ENCODE measurements at places on chromosomes 11 and 22.

- no peaks in the 10 kb centered on the region for H3K4me1 ChIP-seq
- no peak overlapping the region for H3K27ac ChIP-seq
- no peak for DNase-seq
- H3K27me3 ChIP-seq, result no peaks in the 10 kb centered on the region
These were observed 228.4 kb downstream of the BLID start for GRCh38 chr11:121887569-121887968.

DNA sequence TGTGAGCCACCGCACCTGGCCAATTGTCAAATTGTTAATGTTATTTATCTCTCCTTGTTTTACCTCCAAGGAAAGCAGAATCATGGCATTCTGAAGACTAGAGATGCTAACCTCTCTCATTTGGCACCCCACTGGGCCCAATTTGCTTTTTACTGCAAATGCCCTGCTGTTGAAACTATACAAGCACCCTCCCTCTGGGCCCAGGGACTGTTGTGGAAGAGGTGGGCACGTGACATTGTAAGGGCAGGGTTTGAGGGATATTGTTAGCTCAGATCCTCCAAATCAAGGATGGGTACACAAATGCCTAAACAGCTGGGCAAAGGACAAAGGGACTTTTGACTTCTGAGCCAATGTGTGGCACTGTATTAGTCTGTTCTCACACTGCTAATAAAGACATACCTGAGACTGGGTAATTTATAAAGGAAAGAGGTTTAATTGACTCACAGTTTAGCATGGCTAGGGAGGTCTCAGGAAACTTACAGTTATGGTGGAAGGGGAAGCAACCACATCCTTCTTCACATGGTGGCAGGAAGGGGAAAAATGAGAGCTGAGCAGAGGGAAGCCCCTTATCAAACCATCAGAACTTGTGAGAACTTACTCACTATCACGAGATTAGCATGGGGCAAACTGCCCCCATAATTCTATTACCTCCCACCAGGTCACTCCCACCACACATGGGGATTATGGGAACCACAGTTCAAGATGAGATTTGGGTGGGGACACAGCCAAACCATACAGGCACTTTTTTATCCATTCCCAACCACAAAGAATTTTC is 6.5 kb upstream of the ALDH3B2 start:
- DNase-seq, result no peak
- peaks cover 31% of the 10 kb centered on the region for H3K27me3 ChIP-seq
- H3K4me3 ChIP-seq, result no peak overlapping the region
- no peaks in the 10 kb centered on the region for H3K36me3 ChIP-seq

DNA sequence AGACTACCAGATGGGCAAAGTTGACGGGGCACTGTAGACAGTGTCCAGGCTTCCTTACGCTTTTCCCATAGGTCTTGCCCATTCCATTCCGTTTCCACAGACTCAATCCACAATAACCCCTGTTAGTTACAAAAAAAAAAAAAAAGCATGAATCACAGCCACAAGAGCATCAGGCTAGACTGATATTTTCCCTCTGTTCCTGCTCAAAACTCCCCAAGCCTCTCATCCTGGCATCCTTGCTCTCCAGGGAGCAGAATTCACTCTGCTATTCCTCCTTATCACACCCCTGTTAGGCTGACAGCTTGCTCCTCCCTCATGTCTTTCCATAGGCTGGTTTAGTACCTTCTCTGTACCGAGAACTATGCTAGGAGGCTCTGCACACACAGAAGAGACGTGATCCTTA is 42.2 kb downstream of the TMEM123 start:
- H3K4me1 ChIP-seq, result peaks cover 61% of the 10 kb centered on the region
- H3K27ac ChIP-seq, result peak overlapping the region; percentile 41
- no peak overlapping the region for H3K4me3 ChIP-seq
- no peak for DNase-seq
- no peaks in the 10 kb centered on the region for H3K27me3 ChIP-seq

- H3K4me1 ChIP-seq, result peaks cover 15% of the 10 kb centered on the region
- H3K27ac ChIP-seq, result no peak overlapping the region
- H3K27me3 ChIP-seq, result peaks cover 53% of the 10 kb centered on the region
- peak; percentile 9 for DNase-seq
These were observed 109.7 kb downstream of the WNT7B start for GRCh38 chr22:45867118-45867905.

DNA sequence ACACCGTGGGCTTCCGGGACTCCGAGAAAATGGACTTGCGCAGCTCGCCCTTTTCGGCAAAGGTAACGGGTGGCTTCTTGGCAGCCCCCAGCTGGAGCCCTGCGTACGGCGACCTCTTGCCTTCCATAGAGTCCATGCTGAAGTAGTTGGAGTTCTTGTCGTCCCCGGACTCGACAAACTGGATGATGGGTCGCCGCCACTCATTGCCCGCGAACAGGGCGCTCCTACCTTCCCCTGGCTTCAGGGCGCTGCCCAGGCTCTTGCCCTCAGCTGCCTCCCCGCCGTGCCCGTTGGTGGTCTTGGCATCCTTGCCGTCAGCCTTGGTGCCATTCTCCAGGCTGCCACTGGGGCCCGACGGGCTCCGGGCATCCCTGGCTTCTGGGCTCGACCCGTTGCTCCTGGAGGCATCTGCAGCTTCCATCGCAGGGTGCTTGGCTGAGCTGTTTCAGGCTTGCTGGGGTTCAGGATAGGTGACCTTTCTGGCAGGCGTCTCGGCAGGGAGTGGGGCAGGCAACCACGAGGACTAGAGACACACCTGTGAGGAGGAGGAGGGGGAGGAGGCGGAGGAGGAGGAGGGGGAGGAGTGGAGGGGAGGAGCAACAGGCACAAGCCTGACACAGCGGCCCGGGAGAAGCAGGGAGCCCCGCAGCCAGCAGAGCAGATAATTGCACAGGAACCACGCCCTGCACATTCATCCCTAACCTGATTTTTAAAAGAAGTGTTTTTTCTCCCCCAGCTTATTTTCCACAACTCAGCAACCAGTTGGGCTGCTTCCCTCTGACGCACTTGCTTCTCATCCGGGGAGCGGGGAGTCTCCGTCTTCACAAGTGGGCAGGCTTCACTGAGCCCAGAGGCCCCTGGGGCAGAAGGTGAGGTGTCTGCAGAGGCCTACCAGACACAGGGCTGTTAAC is at the start of gene TRIM29:
TSS of gene TRIM29 (minus strand) at position 503 of the 911 bp plus-strand sequence. CDS start at position 421, 82 bp downstream.
- DNase-seq, result no peak
- H3K4me3 ChIP-seq, result no peak within 1 kb of the TSS
- peaks cover 17% of the 10 kb centered on the region for H3K27me3 ChIP-seq
- no peaks in the 10 kb centered on the region for H3K4me1 ChIP-seq

GRCh38 chr11:63240791-63241379 is 2.5 kb downstream of the SLC22A25 start:
- H3K27me3 ChIP-seq, result peaks cover 72% of the 10 kb centered on the region
- no peak overlapping the region for H3K27ac ChIP-seq
- H3K4me3 ChIP-seq, result no peak overlapping the region
- H3K4me1 ChIP-seq, result no peaks in the 10 kb centered on the region
- no peaks in the 10 kb centered on the region for H3K36me3 ChIP-seq

DNA sequence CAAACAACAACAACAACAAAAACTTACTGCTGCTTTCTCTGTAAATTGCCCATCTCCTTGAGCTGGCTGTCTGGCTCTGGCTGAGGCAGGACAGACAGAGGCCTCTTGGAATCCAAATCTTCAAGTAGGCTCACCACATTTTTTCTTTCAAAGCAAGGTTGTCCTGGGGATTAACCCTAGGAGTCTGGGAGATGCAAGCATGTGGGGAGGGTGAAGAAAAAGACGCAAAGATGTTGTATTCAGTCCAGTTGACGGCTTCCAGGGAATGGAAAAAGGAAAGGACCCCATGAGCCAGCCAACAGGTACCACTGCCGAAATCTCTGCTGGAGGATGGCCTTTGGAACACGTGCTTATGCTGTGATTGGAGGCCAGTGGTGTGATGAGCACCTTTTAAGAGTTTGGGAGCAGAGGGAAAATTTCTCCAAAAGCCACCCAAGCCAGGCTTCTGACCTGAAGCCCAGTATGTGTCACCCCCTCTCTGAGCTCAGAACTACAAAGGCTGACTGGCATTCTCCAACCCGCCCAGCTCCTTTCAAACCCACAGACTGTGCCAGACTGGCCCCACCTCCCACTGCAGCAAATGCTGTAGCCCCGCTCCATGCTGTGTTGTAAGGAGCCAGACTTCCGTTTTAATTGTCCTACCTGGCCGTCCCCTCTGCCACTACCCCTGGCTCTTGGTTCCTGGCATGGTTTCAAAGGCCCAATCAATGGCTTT is 10.8 kb downstream of the BLID start:
- no peak overlapping the region for H3K27ac ChIP-seq
- H3K36me3 ChIP-seq, result no peaks in the 10 kb centered on the region
- peaks cover 2% of the 10 kb centered on the region for H3K4me1 ChIP-seq

DNA sequence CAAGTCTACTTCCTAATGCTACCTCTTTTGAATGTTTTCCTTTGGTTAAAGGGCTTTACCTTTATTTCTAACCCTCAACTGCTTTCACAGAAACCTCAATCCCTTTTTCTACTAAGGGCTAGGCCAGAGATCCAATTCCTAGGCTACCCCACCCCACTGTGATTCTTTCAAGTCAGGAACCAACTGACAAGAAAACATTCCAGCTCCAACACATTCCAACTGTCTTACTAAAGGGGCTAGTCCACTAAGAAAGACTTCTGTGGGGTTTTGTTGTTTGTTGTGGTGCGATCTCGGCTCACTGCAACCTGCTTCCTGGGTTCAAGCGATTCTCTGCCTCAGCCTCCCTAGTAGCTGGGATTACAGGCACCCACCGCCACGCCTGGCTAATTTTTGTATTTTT is 151.3 kb downstream of the APOL5 start:
- H3K4me1 ChIP-seq, result no peaks in the 10 kb centered on the region
- H3K27ac ChIP-seq, result no peak overlapping the region
- DNase-seq, result no peak
- H3K36me3 ChIP-seq, result no peaks in the 10 kb centered on the region
- H3K27me3 ChIP-seq, result peaks cover 35% of the 10 kb centered on the region
- H3K4me3 ChIP-seq, result no peak overlapping the region

DNA sequence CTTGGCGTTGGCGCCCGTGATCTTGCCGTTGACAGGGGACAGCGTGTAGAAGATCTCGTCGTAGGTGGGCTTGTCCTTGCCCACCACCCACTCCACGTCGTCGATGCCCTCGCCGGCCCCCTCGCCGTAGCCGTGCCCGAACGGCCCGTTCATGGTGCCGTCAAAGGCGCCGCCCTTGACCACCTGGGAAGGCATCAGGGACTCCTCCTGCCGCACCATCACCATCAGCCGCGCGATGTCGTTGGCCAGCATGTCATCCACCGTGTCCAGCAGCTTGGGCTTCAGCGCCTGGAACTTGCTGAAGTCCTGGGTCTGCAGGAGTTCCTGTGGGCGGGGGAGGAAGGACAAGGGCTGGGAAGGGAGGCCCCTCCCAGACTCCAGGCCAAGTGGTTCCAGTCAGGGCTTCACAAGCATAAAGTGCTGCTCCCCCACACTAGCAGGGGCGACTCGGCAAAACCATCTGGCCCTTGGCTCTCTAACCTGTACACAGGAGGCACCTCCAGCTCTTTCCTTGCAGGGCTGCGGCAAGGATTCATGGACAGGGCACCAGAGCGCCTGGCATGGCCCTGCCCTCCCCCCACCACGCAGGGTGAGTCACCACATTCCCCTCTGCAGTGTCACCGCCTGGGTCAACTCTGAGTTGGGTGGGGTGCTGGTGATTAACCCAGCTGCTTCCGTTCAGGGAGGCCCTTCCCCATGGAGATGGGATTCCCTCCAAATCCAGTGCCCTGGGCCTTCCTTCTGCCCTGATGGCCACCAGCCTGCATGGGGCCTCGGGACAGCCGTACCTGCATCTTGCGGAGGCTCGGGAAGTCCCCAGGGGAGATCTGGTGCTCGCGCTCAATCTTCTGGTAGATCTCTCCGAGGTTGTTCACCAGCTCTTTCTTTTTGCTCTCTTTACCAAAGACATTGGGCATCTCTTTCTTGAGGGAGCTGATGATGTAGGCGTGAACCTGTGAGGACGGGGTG is 10.4 kb upstream of the CDC42BPG start:
- peaks cover 67% of the 10 kb centered on the region for H3K4me1 ChIP-seq
- H3K27me3 ChIP-seq, result no peaks in the 10 kb centered on the region

- H3K27me3 ChIP-seq, result peaks cover 51% of the 10 kb centered on the region
- peaks cover 3% of the 10 kb centered on the region for H3K36me3 ChIP-seq
- no peaks in the 10 kb centered on the region for H3K4me1 ChIP-seq
- H3K4me3 ChIP-seq, result no peak overlapping the region
- no peak for DNase-seq
These were observed 20.2 kb upstream of the IL17RA start for GRCh38 chr22:17064498-17065100.

GRCh38 chr11:4467811-4468606 is 14.4 kb upstream of the OR52K1 start:
- H3K4me3 ChIP-seq, result no peak overlapping the region
- H3K27ac ChIP-seq, result no peak overlapping the region
- peaks cover 47% of the 10 kb centered on the region for H3K27me3 ChIP-seq
- no peaks in the 10 kb centered on the region for H3K36me3 ChIP-seq
- no peaks in the 10 kb centered on the region for H3K4me1 ChIP-seq

DNA sequence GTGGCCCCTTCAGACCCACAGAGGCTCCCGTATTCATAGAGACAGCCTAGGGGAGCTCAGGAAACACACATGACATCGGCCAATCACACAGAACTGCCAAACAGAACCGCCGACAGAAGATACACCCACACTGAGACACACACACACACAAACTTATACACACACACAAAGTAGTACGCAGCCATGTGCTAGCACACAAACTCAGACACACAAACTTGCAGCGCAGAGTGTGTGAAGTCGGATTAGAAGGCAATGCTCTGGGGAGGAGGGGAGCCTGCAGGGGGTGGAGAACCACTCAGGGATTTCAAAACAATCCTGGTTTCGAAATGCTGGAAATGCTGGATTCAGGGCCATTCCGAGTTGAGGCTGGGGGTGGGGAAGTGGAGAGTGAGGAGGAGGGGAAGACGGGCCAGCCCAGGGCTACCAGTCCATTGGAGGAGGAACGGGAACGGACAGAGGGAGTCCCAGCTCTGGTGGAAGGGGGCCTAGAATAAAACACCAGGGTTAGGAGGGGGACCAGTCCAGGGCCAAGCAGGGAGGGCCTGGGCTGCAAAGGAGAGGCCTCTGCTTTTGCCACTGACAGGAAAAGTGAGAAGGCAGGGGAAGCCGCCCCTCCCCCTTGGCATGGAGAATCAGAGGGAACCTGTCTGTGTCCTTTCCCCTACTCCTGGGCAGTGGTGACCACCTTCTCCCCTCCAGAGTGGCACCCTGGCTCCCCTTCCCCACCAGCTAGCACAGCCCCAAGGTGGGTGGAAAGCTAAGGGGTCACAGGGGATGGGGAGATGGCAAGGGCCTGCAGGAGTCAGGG is 4.4 kb downstream of the BCL9L start:
- DNase-seq, result no peak
- peaks cover 80% of the 10 kb centered on the region for H3K36me3 ChIP-seq
- H3K27ac ChIP-seq, result peak overlapping the region; percentile 99
- H3K27me3 ChIP-seq, result no peaks in the 10 kb centered on the region

- H3K27me3 ChIP-seq, result no peaks in the 10 kb centered on the region
- H3K4me3 ChIP-seq, result no peak overlapping the region
- DNase-seq, result no peak
- no peak overlapping the region for H3K27ac ChIP-seq
These were observed 141.2 kb downstream of the DLG2 start for GRCh38 chr11:85485902-85486301.
